Transverse colon (tissue), 4 donors: ENCODE measurements at places on chromosomes 4 and X.
A peak's percentile ranks its signal among the peaks of the same experiment; 100 is the strongest.

GRCh38 chrX:12308420-12308819 lies 170.1 kb downstream of the FRMPD4 start:
- no peak for DNase-seq

DNA sequence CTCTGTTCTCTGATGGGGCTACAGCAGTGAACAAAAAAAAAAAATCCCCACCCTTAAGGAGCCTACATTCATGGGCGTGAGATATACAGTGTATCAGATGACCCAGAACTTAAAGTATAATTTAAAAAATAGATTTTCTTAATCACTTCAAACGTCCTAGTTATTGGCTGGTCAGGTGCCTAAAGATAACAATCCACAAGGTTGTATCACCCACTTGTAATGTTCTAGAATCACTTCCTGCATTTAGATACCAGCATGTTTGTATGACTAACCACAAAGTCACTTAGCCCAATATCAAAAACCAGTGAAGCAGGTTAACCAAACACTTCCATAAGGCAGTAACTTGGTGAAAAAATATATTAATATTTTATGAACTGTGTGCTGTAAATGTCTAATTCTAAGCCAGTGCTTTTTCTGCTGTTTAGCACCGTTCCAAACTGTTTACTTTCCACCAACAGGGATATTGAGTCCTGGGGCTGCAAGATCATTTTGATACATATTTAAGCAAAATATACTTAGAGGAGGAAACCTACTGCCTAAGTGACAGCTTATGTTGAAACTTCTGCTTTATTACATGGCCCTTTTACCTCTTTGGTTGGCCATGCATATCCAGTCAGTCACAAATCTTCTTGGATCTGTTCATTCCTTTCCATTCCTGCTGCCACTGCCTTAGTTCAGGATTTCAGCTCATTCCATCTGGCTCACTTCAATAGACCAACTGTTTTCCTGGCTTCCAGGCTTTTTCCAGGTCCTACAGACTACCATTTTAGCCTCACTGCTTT lies 43.3 kb downstream of the CD40LG start:
- no peak for DNase-seq

DNA sequence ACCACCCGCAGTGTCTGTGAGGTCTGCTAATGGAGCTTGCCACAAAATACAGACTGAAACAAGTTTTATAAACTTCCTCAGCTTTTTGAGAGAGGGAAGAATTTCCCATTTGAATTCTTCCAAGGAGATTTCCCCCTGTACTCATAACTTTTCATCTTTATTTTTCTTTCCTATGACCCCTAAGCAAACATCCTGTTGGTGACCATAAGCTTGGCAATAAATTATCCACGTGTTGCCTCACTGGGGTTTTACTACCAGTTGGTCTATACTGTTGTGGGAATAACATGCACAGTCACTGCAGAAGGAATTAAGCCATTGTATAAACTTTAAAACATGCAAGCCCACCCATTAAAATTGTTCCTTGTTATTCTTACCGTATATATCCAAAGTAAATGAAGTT lies 86.2 kb downstream of the SLC39A8 start:
- no peak for DNase-seq

GRCh38 chr4:152148057-152148456 lies 387.2 kb upstream of the GATB start:
- no peak for DNase-seq

GRCh38 chrX:72060196-72060920 lies 71.4 kb downstream of the RTL5 start:
- DNase-seq, result no peak

DNA sequence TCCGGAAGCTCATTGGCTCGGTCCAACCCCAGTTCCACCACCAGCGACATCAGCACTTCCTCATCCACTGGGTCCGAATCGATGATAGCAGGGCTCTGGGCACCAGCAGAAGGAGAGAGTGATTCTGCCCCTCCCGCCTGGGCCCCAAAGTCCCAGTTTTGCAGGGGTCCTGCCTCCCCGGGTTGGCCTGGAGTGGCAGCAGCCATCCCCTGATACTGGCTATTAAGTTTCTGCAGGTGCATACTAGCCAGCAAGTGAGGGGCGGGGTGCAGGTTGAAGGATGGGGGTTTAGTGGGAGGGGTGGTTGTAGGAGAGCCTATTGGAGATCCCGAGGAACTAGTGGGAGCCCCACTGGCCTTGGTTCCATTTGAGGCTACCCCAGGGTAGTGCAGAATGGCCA lies 3.9 kb downstream of the CITED1 start:
- no peak for DNase-seq

DNA sequence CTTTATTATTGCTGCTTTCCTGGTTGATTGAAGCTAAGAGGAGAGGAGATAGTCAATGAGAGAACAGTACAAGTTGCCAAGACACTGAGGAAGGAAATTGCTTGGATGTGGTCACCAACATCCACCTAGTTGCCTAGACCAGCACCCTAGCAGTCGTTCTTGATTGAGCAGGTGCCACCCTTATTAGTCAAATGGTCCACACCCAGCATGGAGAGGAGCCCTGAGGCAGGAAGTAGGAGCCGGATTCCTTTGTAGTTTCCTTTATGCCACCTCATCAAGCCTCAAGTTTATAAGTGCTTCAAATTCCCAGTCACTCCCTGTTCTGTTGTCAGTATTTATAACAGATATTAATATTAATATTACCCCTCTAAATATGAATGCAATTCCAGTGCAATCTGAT lies 19.1 kb downstream of the PAGE2 start:
- DNase-seq, result no peak

GRCh38 chr4:83230928-83231327 lies 53.7 kb downstream of the COQ2 start:
- no peak for DNase-seq

DNA sequence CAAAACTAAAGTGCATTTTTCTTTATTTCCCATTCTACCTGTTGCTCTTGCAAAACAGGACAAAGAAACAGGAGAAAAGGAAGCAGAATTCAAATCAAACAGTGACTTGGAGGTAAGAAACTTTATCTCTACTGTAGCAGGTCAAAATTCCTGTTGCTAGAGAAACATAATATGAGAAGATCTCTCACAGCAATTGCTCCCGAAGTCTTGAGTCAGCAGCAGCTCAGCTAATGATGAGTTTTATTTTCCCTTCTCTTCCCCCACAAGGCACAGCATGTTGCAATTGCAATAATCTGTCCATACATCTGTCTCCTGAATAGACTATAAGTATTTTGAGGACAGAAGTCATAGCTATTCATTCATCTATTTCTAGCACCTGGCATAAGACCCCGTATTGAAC lies 112.7 kb downstream of the CLNK start:
- no peak for DNase-seq

- no peak for DNase-seq
Observed at GRCh38 chr4:140662082-140662869, 93.5 kb upstream of the UCP1 start.

- DNase-seq, result no peak
Observed at GRCh38 chr4:52665592-52665991, 6.5 kb upstream of the USP46 start.

GRCh38 chr4:8862800-8863685 lies 8.6 kb downstream of the HMX1 start:
- no peak for DNase-seq

- DNase-seq, result no peak
Observed at GRCh38 chrX:45765281-45765680, 564.6 kb upstream of the DIPK2B start.

DNA sequence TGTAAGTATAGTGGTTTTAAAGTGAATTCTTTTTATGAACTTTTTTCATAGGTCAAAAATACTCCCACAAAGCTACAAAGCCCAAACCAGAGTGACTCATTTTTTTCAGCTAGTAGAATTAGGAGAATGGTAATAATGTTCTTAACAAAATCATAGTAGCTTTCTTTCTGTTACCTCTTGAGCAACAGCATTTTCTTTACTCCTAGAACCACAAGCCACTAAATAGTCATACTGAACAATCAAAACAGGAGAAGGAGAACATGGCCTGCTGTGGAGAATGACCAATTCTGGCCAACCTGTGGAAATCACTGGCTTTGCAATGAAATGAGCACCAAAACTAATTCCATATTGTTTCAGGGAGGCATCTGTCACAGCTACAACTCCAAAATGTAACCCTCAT lies 112.9 kb downstream of the AMMECR1 start:
- DNase-seq, result no peak

DNA sequence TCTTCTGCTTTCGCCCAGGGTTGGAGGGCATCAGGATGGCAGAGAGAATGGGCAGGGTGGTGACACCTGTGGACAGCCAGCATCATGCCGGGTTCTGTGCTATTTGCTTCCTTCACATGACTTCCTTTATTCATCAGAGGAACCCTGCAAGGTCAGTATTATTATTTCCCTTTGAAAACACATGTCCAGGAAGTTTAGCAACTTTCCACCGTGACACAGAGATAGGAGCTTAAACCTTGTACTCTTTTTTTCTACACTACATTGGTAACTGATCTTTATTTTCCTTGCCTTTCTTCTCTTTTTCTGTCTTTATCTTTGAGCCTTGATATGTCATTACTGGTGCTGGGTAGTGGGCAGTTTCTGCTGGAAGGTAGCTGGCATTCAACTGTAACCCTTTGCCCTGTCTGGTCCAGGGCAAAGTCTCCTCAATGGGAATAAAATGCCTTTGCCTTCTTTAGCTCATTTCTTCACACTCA lies 5.0 kb upstream of the MGST2 start:
- DNase-seq, result no peak

DNA sequence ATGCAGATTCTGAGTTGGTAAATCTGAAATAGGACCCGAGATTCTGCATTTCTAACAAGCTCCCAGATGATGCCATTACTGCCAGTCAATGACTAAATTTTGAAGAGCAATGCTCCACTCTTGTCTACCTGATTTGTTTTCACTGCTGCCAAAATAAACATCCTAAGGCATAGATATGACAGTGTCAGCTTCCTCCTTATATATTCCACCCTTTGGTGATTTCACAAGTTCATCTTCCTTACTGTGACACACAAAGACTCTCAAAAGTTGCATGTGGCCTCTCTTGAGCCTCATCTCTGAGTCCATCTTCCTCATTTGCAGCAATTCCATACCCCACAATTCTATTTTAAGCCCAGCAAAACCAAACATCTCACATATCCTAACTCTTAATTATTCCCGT lies 110.9 kb downstream of the FBXW7 start:
- no peak for DNase-seq

DNA sequence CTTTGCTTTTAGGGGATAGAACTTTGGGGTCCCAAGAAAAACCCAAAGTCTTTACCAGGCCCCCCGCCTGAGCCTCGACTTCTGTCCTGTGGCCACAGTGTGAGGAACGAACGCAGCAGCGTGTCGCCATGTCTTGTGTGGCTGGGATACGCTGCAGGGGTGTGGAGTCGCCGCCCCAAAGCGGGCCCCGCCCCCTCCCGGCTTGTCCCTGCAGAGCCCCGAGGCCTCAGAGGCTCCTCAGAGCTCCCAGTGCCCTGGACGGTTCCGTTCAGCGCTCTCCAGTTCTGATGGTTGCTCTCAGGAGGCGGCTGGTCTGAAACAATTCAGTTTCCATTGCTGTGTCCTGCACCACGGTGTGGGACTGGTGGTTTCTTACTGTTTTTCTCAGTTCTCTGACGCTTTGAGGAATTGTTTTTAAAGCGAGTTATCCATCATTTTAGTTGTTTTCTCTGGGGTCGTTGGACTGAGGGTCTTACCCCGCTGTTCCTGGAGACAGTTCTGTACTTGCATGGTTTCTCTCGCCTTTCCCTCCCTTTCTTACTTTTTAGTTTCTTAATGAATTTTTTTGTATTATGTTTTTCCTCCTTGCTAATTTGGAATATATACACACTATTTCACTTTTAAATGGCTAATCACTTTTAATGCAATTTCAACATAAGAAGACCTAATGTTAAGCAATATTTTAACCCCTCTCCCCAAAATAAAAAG lies 1.6 kb upstream of the IDUA start:
- peak; percentile 89 for DNase-seq

DNA sequence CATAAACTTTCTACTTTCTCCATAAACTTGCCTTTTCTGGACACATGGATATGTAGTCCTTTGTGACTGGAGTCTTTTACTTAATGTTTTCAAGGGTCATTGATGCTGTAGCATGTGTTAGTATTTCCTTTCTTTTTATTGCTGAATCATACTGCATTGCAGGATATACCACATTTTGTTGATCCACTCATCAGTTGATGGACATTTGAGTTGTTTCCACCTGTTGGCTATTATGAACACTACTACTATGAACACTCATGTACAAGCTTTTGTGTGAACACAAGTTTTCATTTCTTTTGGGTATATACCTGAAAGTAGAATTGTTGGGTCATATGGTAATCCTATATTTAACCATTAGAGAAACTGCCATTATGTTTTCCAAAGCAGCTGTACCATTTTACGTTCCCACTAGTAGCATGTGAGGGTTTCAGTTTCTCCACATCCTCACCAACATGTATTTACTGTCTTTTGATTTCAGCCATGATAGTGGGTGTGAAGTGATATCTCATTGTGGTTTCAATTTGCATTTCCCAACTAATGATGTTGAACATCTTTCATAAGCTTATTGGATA lies 26.3 kb upstream of the GPM6B start:
- no peak for DNase-seq

- no peak for DNase-seq
Observed at GRCh38 chrX:13518126-13518525, 51.3 kb upstream of the EGFL6 start.

- no peak for DNase-seq
Observed at GRCh38 chr4:147408189-147408588, 72.7 kb upstream of the EDNRA start.

DNA sequence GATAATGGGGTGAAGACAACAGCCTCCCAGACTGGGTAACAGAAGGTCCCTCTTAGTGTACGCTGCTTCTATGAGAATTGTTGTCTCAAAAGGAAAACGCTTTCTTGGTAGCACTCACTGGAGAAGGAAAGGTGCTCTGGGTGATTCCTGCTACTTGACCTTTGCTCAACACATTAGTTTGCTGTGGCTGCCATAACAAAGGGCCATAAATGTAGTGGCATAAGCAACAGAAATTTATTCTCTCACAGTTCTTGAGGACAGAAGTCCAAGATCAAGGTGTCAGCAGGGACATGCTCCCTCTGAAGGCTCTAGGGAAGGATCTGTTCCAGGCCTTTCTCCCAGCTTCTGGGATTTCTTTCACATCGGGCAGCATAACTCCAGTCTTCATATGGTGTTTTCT lies 19.0 kb downstream of the HCCS start:
- DNase-seq, result no peak

DNA sequence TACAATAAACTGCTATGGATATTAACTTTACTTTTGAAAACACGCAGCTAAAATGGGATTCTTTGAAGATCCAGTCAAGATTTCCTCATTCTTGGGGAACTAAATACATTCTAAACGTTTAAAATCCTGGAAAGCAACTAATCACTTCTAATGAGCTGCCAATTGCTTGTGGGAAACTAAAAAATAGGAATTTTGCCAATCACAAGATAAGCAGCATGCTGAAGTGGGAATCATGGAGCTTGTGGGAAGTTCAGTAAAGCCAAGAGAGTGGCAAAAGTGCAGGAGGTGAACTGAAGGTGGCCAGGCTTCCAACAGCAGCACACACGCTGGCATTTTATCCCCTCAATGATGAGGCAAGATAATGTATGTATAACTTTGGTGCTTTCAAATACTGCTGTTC lies 133.0 kb downstream of the GPC3 start:
- DNase-seq, result no peak

- DNase-seq, result no peak
Observed at GRCh38 chrX:84873176-84873575, 130.5 kb upstream of the APOOL start.

DNA sequence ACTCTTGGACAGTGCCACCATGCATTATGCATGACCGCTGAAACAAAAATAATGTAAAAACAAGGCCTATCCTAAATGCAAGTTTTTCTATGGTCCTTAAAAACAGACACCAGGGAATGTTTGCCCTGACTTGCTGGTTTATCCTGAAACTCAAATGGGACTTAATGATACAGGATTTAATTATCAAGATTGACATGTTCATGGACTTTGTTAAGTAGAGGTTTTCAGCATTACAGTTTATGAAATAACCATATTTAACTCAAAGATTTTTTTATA lies 1.3 kb downstream of the NFKB1 start:
- DNase-seq, result no peak
